ENCODE measurements at places on chromosomes 1 and 21. TPM values are rescaled to one million over a fixed set of nuclear protein-coding genes. Genes with fewer than 3 reads are reported as not detected.
A peak's percentile ranks its signal among the peaks of the same experiment; 100 is the strongest.

Gene LCE2A
- not detected for polyA plus RNA-seq

Gene TCHHL1
- polyA plus RNA-seq = not detected

Gene HLX
- 9.1 TPM for polyA plus RNA-seq

Gene OR2L3
- not detected for polyA plus RNA-seq

Gene SEMA6C
- 66.3 TPM for polyA plus RNA-seq

Gene DTL
- 9.3 TPM for polyA plus RNA-seq

- DNase-seq = no peak
These were observed 100.3 kb downstream of the PHTF1 start for GRCh38 chr1:113659035-113659434.

GRCh38 chr21:45516671-45517151 is 25.5 kb downstream of the SLC19A1 start:
- DNase-seq = no peak

GRCh38 chr1:167687919-167688519 is 33.8 kb upstream of the MPZL1 start:
- peak; percentile 87 for DNase-seq

- DNase-seq = no peak
These were observed 389.6 kb upstream of the C1orf87 start for GRCh38 chr1:60463146-60463545.

GRCh38 chr1:226571893-226572292 is 23.3 kb downstream of the STUM start:
- DNase-seq = no peak

DNA sequence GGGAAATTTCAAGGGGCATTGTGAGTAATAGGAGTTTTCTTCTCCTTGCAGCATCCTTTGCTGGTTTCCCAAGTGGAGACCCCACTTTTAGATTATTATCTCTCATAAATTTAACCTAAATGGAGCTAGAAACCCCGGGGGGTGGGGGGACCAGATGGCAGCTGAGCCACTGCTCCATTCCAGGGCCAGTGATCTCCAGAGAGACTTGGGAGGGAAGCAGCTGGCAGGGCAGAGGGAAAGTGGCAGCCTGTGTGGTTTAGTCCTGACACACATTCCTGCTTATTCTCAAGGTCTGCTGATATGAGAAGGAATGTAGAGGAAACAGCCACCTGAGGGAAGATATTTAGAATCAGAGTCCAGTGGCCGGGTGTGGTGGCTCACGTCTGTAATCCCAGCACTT is 16.3 kb downstream of the PCP4L1 start:
- no peak for DNase-seq

Measured in muscle of arm (tissue), 14 donors.